ENCODE measurements at places on chromosomes 13 and 19.
A peak's percentile ranks its signal among the peaks of the same experiment; 100 is the strongest.

DNA sequence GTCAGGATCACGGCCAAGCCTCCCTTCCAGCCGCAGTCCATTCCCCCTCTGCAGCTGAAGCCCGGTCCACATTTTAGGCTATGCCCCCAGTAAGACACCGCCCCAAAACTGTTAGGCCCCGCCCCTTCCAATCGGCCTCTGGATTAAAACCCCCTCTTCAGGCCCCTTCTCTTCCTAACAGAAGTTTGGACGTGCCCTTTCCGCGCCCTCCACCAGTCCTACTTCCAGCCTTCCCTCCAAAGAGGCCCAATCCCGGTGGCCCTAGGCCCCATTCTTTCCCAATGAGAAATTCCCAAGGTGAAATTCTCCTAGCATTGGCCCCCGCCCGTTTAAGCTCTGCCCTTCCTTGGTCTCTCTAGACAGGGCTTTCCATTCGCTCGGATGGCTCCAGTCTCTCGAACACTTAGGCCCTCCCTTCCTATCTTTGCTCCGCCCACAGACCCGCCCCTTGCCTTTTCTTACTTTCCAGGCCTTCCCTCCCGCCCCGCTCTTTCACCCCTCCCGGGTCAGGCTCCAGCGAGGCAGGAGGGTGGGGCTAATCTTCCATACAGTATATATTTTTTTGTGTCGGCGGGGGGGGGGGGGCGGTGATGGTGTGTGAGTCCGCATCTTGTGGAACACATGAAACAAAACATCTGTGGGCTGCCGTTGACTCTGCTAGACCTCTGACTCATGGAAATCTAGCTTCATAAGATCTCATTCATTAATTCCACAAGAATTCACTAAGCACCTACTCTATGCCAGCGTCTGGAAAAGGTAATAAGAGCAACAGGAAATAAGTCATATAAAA, 13.6 kb downstream of the LTBP4 start:
- peak; percentile 90 for DNase-seq

GRCh38 chr19:29752450-29753025, 37.5 kb upstream of the C19orf12 start:
- no peak for DNase-seq

- DNase-seq = no peak
These were observed 22.9 kb downstream of the GP6 start for GRCh38 chr19:55015126-55015525.

DNA sequence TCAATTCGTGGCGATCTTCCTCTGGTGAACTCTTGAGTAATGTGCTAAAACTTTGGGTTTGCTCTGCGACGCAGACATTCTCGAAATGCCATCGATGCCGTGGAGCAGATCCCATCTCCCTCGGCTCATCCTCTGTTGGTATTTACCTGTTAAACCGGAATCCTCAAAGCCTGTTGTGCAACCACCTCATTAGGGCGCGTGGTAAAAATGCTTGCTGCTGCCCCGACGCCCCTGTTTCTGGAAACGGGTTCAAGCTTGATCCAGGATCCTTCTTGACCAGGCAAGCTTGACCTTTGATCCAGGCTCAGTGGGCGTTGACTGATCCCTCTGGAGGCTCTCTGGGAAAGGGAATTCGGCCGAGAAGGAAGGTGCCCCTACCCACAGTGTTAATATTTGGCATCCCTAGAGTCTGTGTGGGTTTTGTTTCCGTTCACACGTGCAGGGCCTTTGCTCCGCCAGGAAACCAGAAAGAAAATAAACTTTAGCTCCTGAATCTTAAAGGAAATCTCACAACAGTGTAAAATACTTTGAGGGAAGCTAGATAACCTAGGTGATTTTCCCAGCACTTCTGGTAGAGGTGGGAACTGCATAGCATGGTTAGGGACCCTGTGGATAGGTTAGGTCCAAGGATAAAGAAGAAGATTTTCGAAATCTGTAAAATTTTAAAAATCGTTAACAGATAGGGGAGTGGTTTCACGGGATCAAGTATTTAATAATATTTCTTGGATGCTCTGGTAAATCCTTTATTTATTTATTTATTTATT, 1.1 kb downstream of the LSM14A start:
- no peak for DNase-seq

DNA sequence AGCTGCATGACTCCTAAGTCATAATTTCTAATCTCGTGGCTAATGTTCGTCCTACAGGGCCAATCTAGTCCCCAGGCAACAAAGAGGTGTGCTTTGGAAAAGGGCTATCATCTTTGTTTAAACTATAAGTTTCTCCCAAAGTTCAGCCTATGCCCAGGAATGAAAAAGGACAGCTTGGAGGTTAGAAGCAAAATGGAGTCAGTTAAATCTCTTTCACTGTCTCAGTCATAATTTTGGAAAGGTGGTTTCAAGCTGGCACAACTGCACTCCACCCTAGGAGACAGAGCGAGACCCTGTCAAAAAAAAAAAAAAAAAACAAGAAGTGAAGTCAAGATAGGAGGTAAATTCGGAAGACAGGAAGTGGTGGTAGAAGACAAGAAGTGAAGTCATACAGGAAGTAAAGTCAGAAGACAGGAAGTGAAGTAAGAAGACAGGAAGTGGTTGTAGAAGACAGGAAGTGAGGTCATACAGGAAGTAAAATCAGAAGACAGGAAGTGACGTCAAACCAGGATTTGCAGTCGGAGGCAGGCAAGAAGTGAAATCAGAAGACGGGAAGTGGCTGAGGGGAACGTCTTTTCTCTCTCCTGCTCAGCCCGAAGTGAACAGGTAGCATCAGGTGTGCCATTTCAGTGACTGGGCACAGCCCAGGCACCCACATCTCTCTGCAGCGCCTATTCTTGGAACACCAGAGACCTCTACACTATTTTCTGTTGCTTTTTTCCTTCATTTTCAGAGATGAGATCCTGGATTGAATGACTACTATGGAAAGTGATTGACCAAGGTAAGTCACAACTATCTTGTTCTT, 32.2 kb downstream of the GP6 start:
- no peak for DNase-seq

DNA sequence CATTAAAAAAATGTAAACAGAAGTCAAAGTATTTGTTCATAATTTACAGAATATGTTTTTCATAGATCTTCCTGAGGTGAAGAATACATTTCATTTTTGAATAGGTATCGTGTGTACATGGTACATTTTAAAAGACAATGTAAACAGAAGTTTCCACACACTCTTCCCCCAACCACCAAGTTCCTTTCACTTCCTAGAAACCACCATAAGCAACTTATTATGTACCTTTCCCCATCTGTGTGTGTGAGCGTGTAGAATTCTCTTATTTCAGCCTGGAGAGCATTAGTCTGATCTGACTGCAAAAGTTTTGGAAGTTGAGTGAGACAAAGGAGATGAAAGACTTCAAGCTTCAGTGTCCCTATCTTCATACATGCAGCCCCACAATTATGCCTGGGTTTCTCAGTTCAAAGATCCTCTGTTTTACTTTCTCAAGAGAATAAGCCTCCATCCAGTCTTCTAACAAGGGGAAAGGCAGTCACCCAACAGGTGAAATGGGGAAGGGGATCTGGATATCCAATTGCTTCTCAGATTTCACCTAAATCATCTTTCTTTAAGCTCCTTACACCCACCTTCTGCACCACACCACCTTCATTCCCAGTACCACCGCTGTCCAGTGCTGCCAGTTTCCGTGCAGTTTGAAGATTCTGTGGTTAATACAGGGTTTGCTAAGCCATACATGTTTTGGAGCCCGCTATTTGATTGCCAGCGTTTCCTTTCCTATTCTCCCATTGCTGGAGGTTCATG, 2.1 kb downstream of the TEX30 start:
- DNase-seq = no peak

DNA sequence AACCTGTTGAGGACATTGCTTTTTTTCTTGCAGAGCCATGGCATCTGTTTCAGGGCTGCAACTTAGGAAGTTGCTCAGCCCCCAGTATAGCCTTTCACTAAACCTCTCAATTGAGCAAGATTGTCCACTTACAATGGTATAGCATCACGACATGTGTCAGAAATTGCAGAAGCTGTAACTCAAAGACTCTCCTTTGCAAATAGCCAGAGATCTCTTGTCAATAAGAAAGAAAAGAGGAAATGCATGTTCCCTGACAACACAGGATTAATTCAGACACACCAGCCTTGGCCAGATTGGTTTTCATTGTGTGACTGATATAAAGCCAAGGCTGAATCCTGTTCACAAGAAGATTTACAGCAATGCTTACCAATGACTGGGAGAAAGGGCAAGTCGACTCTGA, 38.7 kb upstream of the CYSLTR2 start:
- DNase-seq = no peak

DNA sequence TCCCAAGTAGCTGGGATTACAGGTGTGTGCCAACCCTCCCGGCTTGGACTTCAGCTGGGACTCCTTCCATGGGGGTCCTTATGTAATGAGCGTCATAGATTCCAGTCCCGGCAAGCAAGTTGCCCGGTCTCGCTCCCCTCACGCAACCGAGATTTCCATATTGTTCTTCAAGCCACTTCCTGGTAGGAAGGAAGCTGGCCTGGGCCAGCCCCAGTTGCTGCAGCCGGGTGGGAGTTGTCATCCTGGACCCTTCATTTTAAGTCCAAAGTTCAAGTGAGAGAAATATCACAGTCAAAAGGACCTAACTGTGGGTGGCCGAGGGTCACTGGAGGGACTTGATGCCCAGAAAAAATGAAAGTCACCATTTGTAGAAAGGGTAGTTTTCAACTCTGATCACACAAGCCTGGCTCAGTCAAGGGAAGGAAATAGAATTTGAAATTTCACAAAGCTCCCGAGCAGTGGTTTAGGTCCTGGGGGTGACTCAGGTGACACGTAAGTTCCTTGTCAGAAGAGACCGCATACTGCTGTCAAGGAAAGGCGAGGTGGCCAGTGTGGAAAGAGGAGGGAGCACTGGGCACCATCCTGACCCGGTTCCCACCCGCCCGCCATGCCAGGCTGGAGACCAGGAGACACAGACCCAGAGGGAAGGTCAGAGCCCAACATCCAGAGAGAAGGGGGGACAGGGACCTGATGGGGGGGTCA, 5.3 kb downstream of the FGF21 start:
- DNase-seq = no peak

DNA sequence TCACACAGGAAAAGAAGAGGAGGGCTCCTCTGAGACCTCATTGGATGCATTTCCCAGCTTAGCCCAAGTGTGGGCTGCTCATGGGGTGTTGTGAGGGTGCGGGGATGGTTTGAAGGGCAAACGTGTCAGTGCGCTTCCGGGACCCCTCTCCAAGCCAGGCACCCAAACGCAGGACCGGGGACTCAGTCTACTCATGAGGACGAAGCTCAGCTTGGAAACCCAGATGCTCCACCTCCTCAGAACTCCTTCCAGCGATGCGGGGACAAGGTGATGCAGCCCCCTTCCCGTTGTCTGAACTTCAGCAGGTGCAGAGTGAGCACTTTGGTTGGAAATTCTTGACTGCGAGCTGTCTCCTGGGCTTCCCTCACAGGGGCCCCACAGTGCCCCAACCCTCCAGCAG, 33.1 kb upstream of the MTIF3 start:
- no peak for DNase-seq

DNA sequence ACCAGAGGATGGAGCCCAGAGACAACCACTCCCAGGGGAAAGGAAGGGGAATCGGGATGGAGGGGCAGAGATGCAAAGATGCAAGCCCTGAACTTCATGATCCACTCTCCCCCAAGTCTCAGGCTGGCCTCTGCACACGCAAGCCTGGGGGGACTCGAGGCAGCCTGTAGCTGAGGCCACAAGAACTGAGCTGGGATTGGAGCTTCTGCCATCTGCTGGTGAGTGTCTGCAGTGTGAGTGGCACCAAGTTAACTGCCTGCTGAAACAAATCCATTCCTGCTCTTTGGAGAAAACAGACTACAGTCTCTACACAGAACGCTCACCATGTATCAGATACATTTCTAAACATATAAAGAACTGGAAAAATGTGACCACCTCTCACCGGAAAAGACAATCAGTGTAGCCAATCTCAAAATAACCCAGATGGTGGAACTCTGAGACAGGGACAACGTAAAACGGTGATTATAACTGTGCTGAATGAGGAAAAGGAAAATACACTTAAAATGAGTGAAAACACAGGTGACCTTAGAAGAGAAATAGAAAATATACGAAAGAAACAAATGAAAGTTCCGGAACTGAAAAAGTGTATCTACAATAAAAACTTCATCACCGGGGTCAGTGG, 62.1 kb downstream of the KLF2 start:
- no peak for DNase-seq

DNA sequence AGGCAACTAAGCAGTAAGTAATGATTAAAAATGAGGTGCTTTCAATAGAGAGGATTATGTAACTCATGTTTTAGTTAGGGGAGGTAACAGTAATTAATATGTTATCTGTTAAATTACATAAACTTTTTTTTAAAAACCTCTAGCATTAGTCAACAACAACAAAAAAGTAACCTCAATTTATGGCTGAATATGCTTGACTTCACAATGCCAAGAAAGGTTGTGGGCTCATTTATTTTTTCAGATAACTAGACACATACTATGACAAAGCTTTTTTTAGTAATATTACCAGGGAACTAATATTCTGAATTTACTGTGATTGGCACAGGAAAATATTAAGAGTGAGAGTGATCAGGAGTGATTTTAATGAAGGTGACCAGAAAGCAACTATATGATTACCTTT, 54.9 kb downstream of the KCNRG start:
- no peak for DNase-seq

GRCh38 chr19:53172889-53173288, 14.0 kb upstream of the ZNF347 start:
- no peak for DNase-seq

Measured in left hindlimb (tissue), 1 donor.